ENCODE measurements at places on chromosomes 7 and 10.

DNA sequence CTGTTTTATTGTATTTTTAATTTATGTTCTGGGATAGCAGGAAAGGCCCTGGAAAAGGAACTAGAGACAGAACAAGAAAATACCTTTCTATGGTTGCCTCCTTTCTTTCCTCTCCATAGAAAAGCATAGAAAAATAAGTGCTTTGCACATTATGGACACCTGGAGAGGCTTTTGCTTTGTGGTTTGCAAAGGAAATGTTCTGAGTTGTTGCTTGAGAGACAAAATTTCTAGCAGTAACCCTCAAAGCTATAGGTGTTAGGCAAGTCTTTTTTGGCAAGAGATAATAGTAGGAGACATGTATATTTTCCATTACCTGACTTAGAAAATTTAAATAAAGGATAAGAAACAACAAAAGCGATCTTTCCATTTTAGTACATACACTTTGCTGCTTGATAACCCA is 378.6 kb upstream of the PRKCQ start:
- DNase-seq, result no peak

DNA sequence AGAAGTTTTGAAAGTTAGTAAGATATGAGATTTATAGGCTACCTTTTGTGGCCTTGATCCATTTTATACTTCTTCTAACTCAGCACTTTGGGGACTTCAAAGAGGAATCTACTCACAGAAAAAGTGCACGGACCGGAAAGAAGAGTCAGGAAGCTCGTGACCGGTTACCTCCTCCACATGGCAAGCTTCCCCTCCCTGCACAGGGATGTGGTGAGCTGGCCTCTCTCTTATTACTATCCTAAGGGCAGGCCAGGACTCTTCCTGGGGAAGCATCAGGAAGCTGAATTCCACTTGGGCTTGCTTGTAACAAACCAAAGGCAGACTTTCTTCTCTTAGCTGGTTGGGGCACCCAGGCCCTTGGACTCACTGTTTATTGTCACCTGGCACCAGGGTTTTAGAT is 170.8 kb upstream of the GLI3 start:
- DNase-seq, result no peak

DNA sequence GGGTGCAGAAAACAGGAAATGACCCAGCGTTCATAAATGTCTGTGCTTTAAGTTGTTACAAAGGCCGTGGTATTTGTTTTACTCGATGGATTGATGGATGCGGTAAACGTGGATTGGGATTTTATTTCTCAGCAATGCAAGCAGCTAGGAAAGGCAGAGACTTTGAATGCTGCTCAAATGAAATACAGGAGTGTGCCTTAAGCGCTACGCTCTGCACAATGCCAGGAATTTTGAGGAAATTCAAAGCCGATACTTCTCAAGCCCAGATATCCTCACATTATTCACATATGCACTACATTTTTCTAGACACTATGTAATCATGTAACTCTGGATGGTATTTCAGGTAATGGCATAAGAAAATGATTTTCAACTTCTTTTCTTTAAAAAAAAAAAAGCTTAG is 514.3 kb upstream of the ADARB2 start:
- no peak for DNase-seq

DNA sequence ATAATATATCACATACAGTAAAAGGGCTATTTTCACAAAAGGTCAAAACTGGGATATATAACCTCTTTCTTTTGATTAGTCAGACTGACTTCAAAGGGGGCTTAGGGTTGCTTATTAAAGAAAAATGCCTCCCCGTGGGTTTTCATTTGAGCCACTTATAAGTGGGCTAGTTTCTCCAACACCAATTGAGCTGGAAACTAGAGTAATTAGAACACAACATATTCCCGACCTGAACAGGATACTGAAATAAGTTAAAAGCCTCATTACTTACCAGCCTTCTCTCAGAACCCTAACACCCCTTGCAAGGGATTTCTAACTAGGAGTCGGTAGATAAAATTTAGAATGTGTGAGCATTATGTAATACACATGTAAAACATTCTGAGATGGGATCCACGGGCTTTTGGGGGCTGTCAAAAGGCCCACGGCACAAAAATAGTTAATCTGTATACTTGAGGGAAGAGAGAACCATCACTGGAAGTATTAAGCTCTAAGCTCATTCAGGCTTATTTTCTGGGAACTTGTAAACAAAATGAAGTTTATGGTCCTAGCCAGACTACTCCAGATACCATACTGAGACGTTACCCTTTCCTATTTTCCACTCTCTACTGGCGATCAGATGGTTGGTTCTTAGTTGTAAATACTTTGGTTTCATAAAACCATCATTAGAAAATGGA is 29.3 kb upstream of the KMT2E start:
- no peak for DNase-seq

- peak; percentile 100 for DNase-seq
These were observed at the start of gene UMAD1 for GRCh38 chr7:7640221-7641128. UMAD1 (plus strand) TSS chr7:7640752; CDS start chr7:7673372, 32,620 bp downstream.

- no peak for DNase-seq
These were observed 94.6 kb downstream of the TACC2 start for GRCh38 chr10:122083478-122084025.

- DNase-seq, result no peak
These were observed 29.7 kb downstream of the STMP1 start for GRCh38 chr7:135692055-135692454.

- DNase-seq, result no peak
These were observed 17.7 kb upstream of the CFAP46 start for GRCh38 chr10:132960071-132960472.

GRCh38 chr10:77524281-77524711 is 113.3 kb downstream of the KCNMA1 start:
- DNase-seq, result no peak

DNA sequence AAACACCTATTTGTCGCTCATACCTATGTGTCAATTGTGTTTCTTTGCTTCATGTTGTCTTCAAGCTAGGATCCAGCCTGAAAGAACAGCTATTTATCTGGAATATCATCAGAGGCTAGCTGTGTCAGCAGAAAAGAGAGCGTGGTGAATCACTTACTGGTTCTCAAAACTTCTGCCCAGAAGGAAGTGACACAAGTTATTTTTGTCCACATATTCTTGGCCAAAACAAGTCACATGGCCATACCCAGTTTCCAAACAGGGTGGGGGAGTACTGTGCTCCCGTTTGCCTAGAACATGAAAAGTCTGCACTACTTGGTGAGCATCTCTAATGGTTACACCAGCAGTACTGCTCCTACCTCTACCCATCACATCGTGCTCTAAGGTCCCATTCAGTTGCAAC is 160.9 kb upstream of the CSTF2T start:
- DNase-seq, result no peak

- DNase-seq, result no peak
These were observed 2.4 kb downstream of the ASL start for GRCh38 chr7:66078067-66078466.

DNA sequence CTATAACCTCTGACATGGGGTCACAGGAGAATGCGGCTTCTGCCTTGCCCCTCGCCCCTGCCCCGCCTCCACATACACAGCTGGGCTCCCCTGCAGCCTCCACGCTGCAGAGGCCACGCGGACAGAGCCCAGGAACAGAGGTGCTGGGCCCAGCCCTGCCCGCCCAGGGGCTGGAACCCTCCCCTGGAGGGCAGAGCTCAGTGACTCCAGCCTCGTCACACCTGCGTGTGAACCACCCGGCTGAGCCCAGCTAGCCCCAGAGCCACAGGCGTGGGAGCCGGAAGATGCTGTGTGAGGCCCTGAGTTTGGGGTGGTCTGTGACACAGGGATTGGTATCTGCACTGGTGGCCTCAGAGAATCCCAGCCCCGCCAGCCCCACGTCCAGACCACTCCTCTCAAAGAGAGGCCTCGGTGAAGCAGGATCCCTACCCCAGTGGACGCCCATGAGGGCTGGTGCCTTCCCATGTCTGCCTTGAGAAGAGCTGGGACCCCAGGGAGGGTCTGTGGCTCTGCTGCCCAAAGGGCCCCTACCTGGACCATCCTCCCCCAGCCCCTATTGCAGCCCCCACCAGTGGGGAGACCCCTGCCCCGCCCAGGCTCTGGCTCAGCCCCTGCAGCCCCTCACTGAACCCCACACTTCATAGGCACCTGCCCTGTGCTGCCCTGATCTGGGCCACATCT is 8.1 kb upstream of the ADAP1 start:
- DNase-seq, result no peak

All from NCI-H1417 treated with DMSO at 0.1 percent for 48 hours (cell line).